Brain (organoid and tissue), 16 donors: ENCODE measurements at places on chromosomes 12 and 14. TPM values are rescaled to one million over a fixed set of nuclear protein-coding genes. Genes with fewer than 3 reads are reported as not detected.

The GALNT9 gene
- polyA plus RNA-seq, result 17.7 TPM

The KCNH3 gene
- 30.6 TPM for polyA plus RNA-seq

The GLIPR1 gene
- polyA plus RNA-seq, result 2.2 TPM

The HCAR1 gene
- polyA plus RNA-seq, result 1.2 TPM

The FAIM2 gene
- polyA plus RNA-seq, result 213 TPM
